Left lung (tissue), 14 donors: ENCODE measurements at places on chromosomes 5 and 9.

- no peak for DNase-seq
Measured at GRCh38 chr9:16524078-16524477, 346.4 kb downstream of the BNC2 start.

- DNase-seq = no peak
Measured at GRCh38 chr5:79448336-79448735, 65.6 kb downstream of the HOMER1 start.

DNA sequence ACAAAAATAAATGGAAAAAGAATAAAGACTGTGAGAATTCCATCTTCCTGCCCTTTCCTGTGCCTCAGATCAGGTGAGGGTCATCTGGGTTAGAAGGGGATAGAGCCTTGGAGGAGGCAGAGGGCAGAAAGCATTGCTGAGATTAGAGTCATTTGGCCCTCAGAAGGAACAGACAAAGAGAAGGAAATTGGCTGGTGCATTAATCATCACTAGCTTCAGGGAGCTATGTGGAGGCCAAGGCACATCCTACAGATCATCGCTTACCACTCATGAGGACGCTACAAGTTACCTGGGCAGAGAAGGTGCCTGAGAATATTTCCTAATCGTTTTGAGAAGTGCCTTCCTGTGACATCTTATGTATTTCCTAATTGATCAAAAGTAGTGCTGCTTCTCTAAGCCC lies 74.5 kb downstream of the C7 start:
- DNase-seq = no peak

DNA sequence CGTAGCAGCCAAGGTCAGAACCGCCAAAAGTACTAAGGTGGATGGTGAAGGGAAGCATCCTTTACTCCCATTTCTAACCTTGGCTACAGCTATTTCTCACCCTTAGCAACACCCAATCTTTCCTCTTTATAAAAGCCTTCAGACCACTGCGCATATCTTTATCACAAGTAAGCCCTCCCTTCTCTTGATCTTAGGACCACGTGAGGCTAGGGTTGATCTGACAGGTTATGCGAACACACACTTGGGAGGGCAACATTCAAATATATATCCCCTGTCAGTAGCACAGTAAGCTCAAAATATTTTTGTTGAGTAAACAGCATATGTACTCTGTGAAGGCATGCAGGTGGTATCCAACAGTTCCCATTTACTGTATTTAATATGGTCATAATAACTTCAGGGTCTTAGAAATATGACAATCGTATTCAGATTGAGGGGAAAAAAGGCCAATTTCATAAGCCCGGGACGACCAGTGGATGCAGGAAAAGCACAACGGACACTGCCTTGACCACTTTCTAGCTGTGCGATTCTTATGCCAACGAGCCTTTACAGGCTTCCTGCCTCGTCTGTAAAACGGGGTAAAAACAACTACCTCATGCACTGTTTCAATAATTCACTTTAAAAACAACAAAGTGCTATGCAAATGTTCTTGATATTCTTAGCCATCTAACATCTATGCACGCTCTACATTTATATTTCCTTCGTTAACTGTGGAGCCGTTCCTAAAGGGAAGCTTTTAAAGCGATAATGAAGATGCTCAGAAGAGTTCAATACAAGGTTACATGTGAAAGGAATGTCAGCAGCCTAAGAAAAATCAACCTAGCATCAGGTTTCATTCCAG lies 1.3 kb downstream of the ARSB start:
- no peak for DNase-seq

DNA sequence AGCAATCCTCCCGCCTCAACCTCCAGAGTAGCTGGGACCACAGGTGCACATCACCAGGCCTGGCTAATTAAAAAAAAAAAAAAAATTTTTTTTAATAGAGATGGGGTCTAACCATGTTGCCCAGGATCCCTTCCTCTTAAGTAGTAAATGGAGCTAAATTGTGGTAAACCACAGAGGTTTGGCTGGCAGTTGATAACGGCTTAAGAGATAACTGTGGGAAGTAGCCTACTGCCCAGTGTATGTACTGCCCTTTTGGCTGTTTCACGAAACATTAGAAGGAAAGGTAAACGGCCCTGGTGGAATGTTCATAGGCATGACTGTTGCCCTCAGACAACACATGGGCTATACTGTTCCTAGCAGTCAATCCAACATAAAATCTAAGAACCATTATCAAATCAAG lies 44.4 kb downstream of the HMGCR start:
- no peak for DNase-seq
